ENCODE measurements at places on chromosomes 4 and X.
A peak's percentile ranks its signal among the peaks of the same experiment; 100 is the strongest.

GRCh38 chrX:98956014-98956413 is 1454.1 kb downstream of the PCDH19 start:
- DNase-seq: no peak

GRCh38 chrX:42496239-42496638 is 281.7 kb downstream of the PPP1R2C start:
- no peak for DNase-seq

DNA sequence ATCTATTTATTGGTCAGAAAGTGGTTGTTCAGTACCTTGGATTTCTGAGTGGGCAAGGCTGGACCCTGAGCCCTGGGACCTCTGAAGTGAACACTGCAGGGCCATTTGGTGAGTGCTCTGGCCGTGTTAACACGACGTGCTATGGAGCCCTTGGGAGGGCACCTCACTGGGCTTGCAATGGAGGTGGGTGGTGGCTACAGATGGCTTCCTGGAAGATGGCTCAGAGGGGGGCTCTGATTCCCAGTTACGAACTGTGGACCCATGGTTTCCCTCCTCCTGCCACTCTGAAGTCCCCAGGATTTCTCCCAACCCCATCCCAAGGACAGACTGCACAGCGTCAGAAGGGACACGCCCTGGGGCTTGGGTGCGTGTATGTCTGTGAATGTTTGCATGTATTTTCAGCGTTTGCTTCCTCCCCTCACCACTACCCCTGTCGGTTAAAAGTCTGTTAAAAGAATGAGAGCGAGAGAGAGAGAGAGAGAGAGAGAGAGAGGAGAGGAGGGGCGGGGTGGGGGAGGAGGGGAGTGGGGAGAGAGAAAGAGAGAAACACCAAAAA is 3.7 kb upstream of the RHOH start:
- no peak for DNase-seq

GRCh38 chr4:8117278-8117682 is 41.3 kb downstream of the ABLIM2 start:
- DNase-seq: peak; percentile 26

DNA sequence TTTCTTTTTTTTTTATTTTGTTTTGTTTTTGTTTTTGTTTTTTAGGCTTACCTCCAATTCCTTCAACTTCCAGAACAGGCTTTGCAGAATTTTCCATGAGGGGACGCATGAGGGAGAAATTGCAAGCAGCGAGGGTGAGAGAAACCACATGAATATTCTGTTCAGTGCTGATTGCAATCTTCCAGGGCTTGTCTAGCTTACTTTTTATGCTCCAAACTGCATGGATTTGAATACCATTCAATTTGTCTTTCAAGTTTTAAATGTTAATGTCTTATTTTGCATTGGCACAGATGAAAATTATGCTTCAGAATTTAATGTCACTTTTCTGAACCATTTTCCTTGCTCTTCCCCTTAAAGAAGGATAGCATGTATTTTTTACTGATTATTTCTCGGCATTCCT is 32.7 kb downstream of the CC2D2A start:
- no peak for DNase-seq

DNA sequence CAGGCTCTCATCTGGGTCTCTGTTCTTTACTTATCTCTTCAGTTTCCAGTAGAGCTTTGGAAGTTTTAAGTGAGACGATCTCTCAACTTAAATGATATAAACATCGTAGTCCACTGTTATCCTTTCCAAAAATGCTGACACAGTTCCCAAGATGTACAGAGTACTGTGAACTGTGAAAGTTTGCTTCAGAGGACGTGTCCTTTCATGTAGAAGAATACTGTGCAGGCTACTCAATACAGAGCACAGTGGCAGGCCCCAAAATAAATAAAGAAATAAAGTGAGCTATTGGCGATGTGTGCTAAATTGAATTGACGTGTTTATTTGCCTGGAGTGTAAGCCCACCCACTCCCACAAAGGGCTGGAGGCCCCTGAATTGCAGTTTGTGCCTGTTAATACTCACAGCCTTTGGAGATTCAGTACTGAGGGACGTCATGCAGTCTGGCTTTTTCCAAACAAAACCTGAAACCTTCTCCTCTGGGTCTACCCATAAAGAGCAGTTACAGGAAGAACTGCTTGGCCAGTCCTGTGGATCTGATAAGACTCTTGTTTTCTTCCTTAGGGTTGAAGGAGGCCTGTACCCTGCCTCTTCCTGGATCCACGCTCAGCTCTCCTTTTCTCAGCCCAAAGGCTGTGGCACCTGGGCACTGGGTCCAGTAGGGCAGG is 66.1 kb downstream of the SOWAHB start:
- DNase-seq: no peak

GRCh38 chr4:145533001-145533400 is 51.3 kb downstream of the SMAD1 start:
- no peak for DNase-seq

DNA sequence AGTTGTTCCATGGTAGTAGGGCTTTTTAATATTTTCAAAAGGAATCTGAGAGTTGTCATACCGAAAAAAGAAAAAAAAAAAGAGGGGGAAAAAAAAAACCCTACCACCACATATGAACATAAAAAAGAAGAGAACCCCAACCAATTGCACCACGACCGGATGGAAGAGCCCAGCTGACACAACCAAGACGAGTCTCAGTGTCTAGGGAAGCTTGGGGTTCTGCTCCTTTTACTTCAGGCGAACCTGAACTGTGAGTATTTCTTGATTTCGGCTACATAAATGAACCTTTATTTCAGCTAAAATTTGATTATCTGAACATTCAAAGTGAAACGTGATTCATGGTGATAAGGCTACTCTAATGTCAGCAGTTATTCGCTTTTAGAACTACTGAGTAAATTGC is at the start of gene GPR34:
Gene GPR34, plus strand, starts transcription at position 139 of the 400 bp plus-strand sequence. CDS start 6,661 bp downstream, outside the sequence.
- peak; percentile 42 for DNase-seq

DNA sequence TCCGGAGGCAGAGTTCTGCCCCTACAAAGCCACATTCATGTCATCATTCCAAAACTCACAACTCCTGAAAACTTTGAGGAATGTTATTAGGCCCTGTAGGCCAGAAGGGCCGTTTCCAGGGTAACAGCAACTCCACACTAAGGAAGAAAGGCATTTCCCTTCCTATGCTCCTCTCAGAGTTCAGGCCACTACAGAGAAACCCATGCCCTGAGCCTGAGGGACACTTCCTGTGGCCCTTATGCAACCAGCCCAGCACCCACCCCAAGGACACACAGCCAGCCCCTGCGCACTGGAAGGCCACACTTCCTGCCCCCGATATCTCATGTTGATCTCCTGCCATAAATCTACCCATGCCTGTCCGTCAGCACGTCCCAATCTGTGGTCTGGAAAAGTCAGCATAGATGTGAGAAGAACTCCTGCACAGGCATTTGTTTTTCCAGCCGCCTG is 289.3 kb downstream of the BCOR start:
- no peak for DNase-seq

DNA sequence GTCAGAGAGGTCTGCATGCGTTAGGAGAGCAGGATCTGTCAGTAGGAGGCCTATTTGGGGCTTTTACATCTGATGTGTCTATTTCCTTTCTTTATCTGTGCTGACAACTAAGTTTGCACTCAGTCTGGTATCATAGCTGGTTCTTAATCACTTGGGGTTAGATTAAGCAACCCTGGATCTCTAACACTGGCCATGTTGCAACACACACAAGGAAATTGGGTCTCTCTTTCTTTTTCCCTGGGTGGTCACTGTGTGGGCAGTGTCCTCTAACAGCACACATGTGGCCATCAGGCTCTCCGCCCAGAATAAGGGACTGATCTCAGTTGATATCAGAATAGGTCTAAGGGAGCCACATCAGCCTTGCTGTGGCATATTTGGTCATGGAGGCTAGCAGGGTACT is 38.9 kb downstream of the IGFBP7 start:
- DNase-seq: no peak

GRCh38 chrX:3219667-3220066 is 126.8 kb downstream of the MXRA5 start:
- no peak for DNase-seq

- DNase-seq: no peak
Measured at GRCh38 chrX:107842715-107843400, 17.2 kb downstream of the MID2 start.

DNA sequence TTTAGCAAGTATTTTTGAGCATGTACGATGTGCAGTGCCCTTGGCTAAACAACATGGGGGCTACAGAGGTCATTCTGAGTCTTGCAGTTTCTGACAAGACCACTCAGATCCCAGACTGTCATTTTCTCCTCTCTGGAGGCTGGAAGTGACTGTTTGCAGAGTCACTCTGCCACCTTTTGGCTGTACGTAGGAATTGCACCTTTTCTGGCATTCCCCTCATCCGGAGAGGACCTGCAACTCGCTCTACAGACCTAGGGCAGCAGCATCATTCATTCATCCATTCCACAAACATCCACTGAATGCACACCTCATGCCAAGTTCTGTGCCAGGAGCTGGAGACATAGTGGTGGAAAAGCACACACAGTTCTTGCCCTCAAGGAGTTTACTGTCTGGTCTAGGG is 160.4 kb upstream of the GPR101 start:
- DNase-seq: peak; percentile 55

DNA sequence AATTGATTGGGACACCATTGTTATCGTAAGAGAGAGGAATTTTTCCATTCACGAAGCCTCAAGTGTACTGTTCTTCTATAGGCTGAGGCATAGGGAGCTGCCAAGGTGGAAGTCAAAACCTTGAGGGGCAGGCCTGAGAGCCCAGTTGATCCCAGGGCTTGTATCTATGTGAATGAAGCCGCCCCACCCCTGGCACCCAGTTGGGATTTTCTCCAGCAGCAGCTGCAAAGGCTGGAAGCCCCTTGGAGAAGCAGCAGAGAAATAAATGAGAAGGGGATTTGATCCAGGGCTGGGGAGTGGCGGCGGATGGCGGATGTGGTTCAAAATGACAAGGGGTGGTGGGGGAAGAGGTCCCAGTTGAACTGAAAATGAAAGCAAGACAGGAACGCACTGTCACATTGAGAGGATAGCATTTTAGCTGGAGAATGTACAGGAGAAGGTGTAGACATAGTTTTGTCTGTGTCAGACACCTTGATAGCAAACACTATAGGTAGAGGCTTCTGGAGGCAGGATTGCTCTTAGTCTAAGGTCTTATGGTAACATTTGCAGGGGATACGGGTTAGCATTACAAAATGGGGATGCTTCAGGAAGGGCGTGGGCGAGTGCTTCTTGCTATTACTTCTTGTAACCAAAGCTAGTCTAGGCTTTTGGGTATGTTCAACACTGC is 32.6 kb downstream of the DOCK11 start:
- peak; percentile 57 for DNase-seq

GRCh38 chr4:53640576-53641453 is 49.5 kb upstream of the LNX1 start:
- DNase-seq: no peak

DNA sequence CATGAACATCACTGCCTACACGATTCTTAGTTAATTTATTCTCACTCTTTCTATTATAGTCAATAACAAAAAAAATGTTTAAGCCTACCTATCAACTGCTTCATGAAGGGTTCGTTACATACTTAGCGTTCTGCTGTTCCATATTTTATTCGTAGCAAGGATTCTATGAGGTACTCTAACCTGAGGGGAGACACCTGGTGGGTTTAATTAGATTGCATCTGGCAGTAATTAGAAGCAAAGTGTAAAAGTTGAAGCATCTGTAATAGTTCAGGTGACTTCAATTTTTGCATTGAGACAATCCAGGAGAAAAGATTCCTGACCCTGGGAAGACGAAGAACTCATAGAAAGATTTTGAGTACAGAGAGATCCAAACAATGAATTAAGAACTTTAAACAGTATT is 1655.8 kb upstream of the TENM3 start:
- DNase-seq: no peak

GRCh38 chr4:3107691-3108121 is 33.2 kb downstream of the HTT start:
- DNase-seq: no peak

DNA sequence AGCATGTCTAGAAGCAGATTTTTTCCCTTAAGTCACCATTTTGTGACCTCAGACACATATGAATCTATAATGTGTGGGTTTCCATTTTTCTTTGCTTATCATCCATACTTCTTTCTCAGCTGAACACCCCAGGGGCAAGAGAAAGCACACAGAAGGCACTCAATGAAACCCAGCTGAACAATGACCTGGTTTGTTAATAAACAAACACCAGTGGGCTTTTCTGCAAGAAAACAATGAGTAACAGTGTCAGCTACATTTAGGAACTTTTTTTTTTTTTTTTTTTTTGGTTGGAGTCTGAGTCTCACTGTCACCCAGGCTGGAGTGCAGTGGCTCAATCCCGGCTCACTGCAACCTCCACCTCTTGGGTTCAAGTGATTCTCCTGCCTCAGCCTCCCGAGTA is 40.7 kb upstream of the KLF3 start:
- no peak for DNase-seq

DNA sequence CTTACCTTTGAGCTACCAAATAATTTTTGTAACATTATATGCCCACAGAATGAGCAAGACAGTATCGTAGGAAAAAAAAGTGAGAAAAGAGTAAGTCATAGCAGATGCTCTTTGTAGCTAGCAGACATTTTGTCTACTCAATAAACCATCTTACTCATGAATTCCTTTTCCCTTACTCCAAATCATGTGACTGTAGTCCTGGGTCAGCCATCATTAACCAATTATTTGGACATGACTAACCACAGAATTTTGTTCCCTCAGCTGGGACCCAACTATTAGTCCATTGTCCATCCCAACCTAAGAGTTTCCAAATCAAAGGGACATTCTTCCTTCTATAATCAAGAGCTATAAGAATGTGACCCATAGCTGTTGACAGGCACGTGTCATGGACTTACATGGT is 11.4 kb downstream of the UBE2D3 start:
- no peak for DNase-seq

DNA sequence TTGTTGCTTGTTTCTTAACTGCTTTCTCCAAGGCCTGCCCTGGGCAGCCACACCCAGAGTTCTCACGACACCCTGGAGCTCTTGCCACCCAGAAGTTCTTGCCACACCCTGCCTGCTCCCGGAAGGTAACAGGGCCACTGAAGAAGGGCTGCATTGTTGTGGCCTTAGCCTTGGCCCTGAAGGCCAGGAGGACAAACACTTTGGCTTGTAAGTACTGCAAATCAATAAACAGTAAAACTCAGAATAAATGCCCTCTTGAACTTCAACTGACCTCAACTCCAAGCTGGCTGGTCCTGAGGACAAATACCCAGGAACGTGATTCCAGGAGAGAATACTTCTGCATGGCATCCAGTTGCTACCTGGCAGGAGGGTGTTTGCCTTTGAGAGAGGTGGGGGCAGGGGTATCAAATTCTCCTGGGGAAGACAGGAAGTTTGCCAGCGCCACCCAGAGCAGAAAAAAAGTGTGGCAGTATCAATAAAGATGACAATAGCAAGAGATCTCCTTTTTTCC is 54.1 kb downstream of the TLR10 start:
- no peak for DNase-seq

GRCh38 chrX:101164766-101165590 is 54.6 kb upstream of the DRP2 start:
- no peak for DNase-seq

- DNase-seq: no peak
Measured at GRCh38 chr4:124181039-124181438, 531.5 kb downstream of the ANKRD50 start.

- no peak for DNase-seq
Measured at GRCh38 chr4:162162672-162163071, 1.1 kb downstream of the FSTL5 start.

GRCh38 chr4:97786306-97786920 is 356.9 kb downstream of the STPG2 start:
- no peak for DNase-seq

- DNase-seq: no peak
Measured at GRCh38 chrX:129566073-129566472, 26.0 kb downstream of the OCRL start.

All from activated CD4-positive, alpha-beta T cell treated with anti-CD3 and anti-CD28 coated beads, Interleukin-2, Interleukin-4, amounts not matched to agents 100 ng/mL and 50 ng/mL, durations not matched to agents 16 hours and 8 hours (primary cell).